ENCODE measurements at places on chromosomes 7 and 10.

DNA sequence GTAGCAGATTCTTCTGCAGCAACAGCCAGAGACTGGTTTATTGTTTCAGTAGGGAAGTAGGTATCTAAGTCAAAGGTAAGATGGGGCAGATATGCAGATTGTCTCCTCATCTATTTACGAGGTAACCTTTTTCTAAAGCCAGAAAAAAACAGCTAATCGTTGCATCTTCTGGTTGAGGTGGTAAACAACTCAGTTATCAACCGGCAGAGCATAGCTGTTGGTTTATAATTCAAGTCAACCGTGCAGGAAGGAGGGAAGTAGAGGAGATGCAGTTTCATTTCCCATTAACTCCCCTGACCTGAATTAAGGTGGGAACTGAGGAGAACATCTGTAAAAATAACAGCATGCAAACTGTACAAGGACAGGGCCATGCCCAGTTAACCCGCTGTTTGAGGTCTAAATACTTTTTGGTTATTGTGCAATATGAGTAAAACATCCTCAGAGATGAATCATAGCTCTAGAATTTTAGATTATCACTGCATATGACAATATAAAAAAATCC is 156.5 kb upstream of the ITGB1 start:
- no peak for DNase-seq

- DNase-seq = no peak
These were observed 12.9 kb downstream of the ARL3 start for GRCh38 chr10:102701272-102701671.

DNA sequence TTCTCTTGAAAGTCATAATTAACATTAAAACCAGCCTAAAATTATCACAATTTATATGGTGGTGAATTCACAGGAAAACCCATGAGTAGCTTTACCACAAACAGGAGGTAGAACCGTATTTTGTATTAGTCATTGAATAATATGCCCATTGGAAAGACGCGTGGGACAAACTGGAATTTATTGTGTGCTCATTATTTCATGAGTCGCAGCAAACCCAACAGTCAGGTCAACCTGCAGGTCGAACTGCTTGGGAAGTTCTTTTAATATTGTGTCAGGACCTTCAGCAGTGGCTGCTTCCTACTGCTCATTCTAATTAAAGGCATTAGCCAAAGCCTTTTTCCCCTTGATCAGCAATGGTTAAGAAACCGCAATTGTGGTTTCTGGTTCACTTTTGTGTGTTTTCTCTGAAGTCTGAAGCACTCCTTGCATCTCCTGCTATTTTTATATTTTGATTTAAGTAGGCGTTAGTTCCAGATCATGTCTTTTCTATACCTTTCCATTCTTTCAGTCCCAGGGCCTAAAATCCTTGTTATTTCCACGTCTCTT is 100.1 kb downstream of the RAB11FIP2 start:
- no peak for DNase-seq

DNA sequence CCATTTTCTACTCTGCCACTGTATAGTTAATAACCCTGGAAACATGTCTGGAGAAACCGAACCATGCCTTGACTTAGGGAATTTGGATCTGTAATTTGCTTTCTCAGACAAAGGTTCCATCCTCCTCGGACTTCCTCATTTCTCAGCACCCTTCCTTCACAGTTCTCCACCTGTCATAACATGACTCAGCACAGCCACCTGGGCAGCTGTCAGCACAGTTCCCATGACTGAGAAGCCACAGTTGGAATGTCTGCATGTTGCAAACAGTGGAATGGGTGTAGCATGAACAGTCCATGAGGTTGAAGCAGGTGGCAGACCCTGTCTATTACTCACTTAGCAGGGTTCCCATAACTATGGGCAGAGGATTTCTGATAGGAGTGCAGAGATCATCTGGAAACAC is 634 bp upstream of the OR9A4 start:
- DNase-seq = no peak

DNA sequence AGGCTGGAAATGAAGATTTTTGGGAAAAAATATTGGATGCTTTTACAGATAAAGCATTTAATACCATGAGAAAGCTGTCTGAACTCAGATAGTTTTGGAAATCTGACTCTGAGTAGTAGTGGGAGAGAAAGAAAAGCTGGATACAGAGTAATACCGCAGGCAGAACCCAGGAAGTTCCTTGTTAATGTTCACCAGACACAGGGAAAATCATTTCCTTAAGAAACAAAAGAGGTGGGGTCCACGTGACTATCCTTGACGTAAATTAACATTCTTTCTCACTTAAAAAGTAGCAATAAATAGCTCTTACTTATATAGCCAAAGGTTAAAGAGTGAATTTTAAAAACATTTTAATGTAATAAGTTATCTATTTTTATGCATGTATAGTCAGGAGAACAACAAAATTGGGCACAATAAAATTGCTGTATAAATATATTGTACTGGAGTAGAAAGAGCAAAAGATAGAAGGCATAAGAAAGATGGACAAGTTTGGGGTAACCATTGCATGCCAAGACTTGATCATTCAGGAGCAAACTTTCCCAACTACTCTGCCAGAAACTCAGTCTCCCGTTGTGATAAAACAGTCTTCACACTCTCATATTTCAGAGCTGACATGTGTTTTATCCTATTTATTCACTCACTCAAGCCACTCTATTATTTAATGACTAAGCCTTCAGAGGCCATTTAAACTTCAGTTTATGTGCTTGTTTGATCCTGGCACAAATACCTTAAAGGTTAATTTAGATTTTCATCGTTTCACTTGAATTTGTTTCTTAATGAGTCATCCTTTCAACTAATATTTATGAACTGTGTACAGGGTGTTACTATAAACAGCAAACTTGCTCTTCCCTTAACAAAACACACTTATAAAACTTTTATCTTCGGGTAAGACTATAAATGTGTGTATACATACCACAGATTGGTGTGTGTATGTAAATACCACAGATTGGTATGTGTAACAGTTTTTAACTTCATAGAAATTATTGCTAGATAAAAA is 143.1 kb downstream of the GNAI1 start:
- DNase-seq = no peak

DNA sequence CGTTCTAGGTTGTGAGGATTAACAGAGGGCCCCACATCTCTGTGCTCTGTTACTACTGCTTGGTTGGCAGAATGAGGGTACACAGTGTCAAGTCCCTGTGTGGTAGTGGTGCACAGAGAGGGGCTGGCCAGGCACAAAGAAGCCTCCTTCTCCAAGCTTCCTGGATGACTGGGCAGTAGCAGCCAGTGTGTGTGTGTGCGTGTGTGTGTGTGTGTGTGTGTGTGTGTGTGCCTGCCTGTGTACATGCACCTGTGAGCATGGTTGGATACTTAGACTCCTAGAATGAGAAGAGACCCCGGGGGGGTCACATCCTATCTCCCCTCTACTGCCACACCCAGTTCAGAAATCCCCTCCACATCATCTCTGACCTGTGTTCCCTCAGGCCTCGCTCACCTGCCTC is 146.7 kb upstream of the UNC5B start:
- DNase-seq = no peak

GRCh38 chr10:50469288-50469687 is 154.5 kb downstream of the SGMS1 start:
- no peak for DNase-seq
